Mammary epithelial cell (primary cell): ENCODE measurements at places on chromosomes 11 and 22. TPM values are rescaled to one million over a fixed set of nuclear protein-coding genes. Genes with fewer than 3 reads are reported as not detected.

The RBFOX2 gene
- total RNA-seq = 126 and 134 TPM in 2 replicates

The RFPL2 gene
- not detected in 2 replicates for total RNA-seq

The APOBEC3F gene
- 3.5 TPM for total RNA-seq

DNA sequence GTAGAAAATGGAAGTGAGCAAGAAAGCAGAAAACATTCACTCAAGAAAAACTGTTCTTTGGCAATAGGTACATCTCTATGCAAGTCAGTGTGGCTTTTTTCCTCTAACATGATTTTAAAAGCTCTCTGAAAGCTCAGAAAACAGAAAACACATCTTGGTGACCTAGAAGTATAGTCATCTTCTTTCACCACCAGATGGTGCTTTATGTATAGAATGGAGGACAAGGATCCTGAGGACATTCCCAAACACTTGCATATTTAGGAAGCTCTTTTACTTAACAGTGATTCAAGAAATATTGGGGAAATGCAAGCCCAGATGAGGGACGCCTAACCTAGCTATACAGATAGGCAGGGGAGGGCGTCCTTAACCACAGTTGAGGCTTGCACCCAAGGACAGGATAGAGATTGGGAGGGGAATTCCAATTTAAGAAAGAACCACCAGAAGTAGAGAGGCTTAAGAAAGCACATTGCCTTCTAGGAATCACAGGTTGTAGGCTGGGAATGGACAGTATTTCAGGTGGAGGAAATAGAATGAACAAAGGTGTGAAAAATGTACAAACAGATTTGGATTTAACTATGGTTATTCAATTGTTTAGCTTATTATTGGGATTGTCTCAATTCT, 13.8 kb upstream of the CCDC81 start:
- DNase-seq = peak; percentile 31

- DNase-seq = peak; percentile 66
Measured at GRCh38 chr11:27524155-27524554, 17.6 kb upstream of the LIN7C start.

DNA sequence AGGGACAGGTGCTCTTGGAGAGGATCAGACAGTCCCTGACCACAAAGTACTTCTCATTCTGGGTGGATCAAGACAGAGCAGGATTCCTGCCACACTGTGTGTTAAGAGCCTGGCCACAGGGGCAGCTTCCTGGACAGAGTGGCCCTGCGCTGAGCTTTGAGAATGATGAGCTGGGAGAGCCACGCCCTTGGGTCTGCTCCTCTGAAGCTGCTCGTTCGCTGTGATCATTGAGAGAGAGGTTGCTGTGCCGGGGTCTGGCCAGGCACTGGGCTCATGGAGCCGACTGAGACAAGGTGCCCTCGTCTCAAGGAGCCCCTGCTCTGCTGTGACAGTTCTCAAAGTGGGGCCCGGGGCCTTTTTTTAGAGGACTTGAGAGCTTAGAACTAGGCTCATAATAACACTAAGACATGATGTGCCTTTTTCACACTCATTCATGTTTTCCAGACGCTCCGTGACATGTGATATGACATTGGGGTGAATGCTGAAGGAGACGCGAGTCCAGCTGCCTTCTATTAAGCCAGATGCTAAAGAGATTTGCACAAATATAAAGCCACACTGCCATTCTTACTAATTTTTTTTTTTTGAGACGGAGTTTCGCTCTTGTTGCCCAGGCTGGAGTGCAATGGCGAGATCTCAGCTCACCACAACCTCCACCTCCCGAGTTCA, 1.6 kb upstream of the MFRP start:
- no peak for DNase-seq

- DNase-seq = no peak
Measured at GRCh38 chr11:134231958-134232659, 7.6 kb downstream of the VPS26B start.

DNA sequence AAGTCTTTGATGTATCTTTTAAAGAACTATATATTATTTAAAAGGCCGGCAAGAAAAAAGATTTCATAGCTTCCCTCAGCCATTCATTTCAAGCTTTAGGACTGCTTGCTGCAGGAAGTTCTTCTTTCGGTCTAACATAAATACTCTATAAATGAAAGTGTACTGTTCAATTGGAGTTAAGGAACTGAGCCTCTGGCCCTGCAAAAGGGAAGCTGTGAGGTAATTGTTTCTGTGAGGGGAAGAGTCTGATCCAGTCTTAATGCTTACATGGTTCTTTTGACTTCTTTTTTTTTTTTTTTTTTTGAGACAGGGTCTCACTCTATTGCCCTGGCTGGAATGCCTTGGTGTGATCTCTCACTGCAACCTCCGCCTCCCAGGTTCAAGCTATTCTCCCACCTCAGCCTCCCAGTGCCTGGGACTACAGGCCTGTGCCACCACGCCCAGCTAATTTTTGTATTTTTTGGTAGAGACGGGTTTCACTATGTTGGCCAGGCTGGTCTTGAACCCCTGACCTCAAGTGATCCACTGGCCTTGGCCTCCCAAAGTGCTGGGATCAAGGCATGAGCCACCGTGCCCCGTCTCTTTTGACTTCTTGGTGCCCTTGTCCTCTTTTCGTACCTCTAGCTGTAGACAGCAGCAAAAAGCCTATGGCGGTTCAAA, 4.7 kb upstream of the TRIM29 start:
- DNase-seq = no peak

DNA sequence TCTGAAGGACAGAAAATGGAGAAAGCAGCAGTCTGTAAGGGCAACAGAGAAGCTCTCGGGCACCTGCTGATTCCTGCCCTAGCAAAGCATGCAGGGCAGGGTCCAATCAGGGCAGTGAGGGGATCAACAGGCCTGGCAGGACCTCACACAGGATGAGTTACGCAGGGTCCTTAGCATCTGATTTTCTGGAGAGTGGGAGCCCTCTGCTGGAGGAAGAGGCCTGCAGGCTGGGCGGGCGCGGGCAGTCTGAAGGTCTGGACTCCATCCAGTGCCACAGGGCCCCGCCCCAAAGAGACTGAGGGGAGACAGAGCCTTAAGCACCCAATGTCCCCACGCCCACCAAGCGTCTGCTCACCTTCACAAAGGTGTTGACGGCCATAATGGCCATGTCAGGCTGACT, 28.9 kb downstream of the AP1B1 start:
- DNase-seq = no peak

DNA sequence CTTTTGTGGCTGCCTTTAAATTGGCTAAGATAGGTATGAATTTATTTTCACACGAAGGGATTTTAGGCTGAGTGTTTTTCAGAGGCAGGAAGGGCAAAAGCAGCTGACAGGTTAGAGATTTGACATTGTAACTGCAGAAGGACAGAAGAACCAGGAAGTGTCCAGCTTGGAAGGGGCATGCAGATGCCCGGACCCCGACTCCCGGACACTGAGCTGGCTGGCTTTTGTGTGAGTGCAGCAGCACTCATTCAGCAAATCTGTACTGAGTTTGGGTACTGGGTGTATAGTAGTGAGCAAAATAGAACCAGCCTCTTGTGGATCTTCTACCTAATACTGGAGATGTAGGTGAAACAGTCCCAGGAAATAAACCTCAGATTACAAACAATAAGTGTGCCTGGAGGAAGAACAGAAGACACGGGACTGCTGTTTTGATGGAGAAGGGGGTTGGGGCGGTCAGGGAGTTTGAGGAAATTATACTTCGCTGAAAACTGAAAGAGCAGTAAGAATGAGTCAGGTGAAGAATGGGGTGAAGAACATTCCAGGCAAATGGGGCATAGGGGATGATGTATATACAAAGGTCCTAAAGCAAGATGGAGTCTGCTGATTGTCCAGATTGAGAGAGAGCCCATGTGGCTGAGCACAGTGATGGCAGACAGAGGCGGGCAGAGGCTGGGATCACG, 64.6 kb downstream of the PPFIBP2 start:
- no peak for DNase-seq
